ENCODE measurements at places on chromosomes 3 and 15.

- DNase-seq: no peak
These were observed 136.7 kb upstream of the CHRM5 start for GRCh38 chr15:33831646-33832045.

DNA sequence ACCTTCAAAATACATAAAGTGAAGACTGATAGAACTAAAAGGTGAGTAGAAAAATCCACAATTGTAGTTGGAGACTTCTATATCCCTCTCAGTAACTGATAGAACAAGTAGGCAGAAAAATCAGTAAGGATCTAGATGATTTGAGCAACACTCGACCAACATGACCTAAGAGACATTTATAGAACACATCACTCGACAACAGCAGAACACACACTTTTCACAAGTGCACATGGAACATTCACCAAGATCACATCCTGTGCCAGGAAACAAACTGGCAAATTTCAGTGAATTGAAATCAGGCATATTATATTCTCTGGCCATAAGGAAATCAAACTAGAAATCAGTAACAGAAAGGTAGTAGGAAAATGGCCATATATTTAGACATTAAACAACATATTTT, 37.1 kb downstream of the LYSMD4 start:
- DNase-seq: no peak

- DNase-seq: no peak
These were observed 7.2 kb upstream of the OTOL1 start for GRCh38 chr3:161489395-161489794.

- DNase-seq: no peak
These were observed 9.8 kb downstream of the SELENOS start for GRCh38 chr15:101267320-101268104.

DNA sequence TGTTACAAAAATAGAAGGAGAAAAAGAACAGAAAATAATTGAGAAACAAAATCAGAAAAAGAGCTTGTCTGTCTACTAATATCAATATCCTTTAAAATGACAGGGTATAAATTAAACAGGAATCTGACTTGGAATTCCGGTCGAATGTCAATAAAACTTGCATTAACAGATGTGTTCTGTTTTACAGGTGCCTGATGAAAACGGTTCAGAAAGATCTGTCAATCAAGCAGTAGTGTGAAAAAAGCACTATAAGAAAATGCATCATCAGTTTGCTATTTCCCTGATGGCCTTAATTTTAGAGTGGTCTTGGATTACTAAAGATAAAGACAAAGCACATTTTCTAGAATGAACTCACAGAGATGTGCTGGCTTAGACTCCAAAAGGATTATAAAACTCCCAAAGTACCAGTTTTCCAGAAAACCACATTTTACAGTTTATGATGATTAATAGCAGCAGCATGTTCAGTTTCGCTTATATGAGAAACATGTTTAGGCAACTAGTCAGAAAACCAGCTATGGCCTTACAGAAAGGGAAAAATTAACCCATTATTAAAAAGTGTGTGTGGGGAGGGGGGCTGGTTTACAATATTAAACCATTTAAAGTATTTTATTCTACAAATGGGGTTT, 8.2 kb upstream of the C3orf38 start:
- DNase-seq: no peak

All from muscle of arm (tissue), 14 donors.